ENCODE measurements at places on chromosomes 16 and 17. TPM values are rescaled to one million over a fixed set of nuclear protein-coding genes. Genes with fewer than 3 reads are reported as not detected.
A peak's percentile ranks its signal among the peaks of the same experiment; 100 is the strongest.

SEZ6 gene
- 0.52 TPM for total RNA-seq

DBNDD1 gene
- 28.9 TPM for total RNA-seq

SEPTIN1 gene
- total RNA-seq, result not detected

DNA sequence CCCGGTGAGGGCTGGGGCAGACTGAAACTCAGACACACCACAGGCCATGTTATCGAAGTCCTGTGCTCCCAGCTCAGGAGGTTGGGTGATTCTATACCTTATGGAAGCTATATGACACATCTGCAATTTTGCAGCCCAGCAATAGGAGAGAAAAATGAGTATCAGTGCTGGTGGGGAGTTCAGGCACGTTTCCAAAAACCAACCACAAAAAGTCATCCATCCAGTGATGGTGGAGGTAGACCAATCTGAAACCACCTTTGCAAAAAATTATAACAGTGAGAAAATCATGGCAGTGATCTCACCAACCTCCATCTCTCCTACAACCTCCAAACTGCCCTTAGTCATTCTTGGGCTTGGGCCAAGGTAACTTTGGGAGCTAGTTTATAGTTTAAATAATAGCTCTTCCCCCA, 327.9 kb downstream of the SLC39A11 start:
- peak; percentile 73 for DNase-seq

- no peak for DNase-seq
Measured at GRCh38 chr16:31087971-31088370, 772 bp downstream of the PRSS53 start.

- no peak for DNase-seq
Measured at GRCh38 chr17:31552568-31552967, 161.1 kb downstream of the RAB11FIP4 start.

GRCh38 chr17:9766970-9767369, 24.4 kb downstream of the DHRS7C start:
- DNase-seq, result no peak

- DNase-seq, result no peak
Measured at GRCh38 chr16:23509441-23509754, 896 bp downstream of the GGA2 start.

DNA sequence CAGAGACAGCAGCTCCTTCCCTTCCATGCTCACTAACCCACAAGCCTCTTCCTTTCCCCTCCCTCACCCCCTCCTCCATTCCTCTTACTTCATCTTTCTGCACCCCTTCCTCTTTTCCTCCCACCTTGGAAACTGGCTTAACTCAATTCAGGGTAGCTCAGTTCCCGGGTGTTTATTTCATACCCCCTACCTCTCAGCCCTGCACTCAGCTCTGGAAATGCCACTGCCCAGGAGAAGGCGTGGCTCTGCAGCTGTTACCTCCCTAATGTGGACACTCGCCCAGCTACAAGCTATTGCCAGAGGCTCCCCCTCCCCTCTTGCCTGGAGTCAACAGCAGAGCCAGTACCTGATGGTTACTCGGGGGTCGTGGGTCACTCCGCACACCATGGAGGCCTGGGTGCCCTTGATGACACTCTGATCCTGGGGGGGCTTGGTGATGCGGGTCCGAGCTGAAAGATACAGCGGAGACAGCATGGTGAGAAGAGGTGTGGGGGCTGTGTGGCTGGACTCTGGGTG, 118.4 kb upstream of the CDC42EP4 start:
- DNase-seq, result no peak
